ENCODE measurements at places on chromosomes 3 and 15. TPM values are rescaled to one million over a fixed set of nuclear protein-coding genes. Genes with fewer than 3 reads are reported as not detected.

CLDN18 gene
- total RNA-seq, result not detected

GRCh38 chr15:77607894-77608261, 24.8 kb downstream of the LINGO1 start:
- H3K4me1 ChIP-seq, result no peaks in the 10 kb centered on the region
- no peak overlapping the region for H3K27ac ChIP-seq
- H3K4me3 ChIP-seq, result no peak overlapping the region

- H3K4me3 ChIP-seq, result no peak overlapping the region
- no peaks in the 10 kb centered on the region for H3K36me3 ChIP-seq
- no peak for DNase-seq
- H3K27me3 ChIP-seq, result no peaks in the 10 kb centered on the region
Observed at GRCh38 chr3:177789500-177789899, 592.2 kb upstream of the TBL1XR1 start.

DNA sequence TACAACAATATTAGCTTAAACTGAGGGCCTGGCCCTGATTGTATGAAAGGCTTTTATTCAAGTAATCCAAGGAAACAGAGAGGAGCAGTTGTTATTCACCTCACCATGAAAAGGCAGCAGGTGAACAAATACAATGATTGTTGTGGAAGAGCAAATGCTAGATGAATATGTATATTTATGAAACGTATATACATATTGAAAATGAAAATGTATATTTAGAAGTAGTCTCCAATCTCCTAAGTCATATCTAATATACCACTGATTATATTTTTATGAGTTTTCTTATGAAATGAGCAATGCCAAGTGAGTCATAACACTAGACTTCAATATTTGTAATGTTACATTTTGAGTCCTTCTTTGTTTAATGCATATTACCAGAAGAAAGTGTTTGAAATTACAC, 116.2 kb upstream of the KCNMB2 start:
- H3K4me3 ChIP-seq, result no peak overlapping the region
- no peaks in the 10 kb centered on the region for H3K4me1 ChIP-seq
- H3K36me3 ChIP-seq, result no peaks in the 10 kb centered on the region
- H3K27me3 ChIP-seq, result no peaks in the 10 kb centered on the region
- no peak overlapping the region for H3K27ac ChIP-seq

DNA sequence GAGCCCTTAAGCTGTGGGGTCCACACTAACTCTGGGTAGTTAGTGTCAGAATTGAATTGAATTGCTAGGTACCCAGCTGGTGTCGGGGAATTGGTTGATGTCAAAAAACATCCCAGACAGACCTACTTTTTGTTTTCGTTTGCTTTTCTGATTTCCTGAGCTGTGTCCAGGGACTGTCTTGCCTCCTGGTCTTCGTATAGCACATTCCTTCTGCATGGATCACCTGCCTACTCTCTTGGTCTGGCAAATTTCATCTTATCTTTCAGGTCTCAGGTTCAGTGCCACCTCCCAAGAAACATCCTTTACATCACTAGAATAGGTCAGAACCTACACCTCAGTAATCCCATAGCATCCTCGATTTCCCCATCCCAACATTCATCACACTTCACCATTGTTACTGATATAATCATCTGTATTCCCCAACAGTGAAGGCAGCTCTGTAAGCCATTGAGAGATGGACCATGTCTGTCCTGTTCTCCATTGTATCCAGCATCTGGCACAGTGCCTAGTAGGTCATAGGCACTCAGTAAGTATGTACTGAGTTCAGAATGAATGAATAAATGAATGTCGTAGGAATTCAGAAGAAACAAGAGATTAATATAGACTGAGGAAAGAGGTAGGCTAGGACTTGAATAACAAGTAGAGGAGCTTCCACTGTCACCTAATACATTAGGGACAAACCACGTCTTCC, 81.2 kb downstream of the ANP32A start:
- no peaks in the 10 kb centered on the region for H3K4me1 ChIP-seq
- no peak overlapping the region for H3K27ac ChIP-seq
- H3K36me3 ChIP-seq, result no peaks in the 10 kb centered on the region
- H3K27me3 ChIP-seq, result peaks cover 4% of the 10 kb centered on the region

GRCh38 chr15:23734862-23735261, 47.8 kb upstream of the NDN start:
- H3K4me3 ChIP-seq, result no peak overlapping the region
- H3K36me3 ChIP-seq, result no peaks in the 10 kb centered on the region
- DNase-seq, result no peak
- H3K4me1 ChIP-seq, result no peaks in the 10 kb centered on the region
- H3K27ac ChIP-seq, result no peak overlapping the region
- H3K27me3 ChIP-seq, result no peaks in the 10 kb centered on the region

- no peaks in the 10 kb centered on the region for H3K27me3 ChIP-seq
- no peaks in the 10 kb centered on the region for H3K4me1 ChIP-seq
- no peak overlapping the region for H3K4me3 ChIP-seq
- H3K27ac ChIP-seq, result no peak overlapping the region
- no peak for DNase-seq
Observed at GRCh38 chr15:25742041-25742730, 120.9 kb downstream of the ATP10A start.
